Lower leg skin (tissue), 4 donors: ENCODE measurements at places on chromosomes 2 and 18. TPM values are rescaled to one million over a fixed set of nuclear protein-coding genes. Genes with fewer than 3 reads are reported as not detected.

Gene ERICH2
- total RNA-seq: not detected

Gene RTKN
- 71.8 TPM for total RNA-seq

Gene UGT1A8
- not detected for total RNA-seq

Gene RAX
- total RNA-seq: not detected

Gene CPO
- total RNA-seq: not detected

Gene CNDP1
- total RNA-seq: not detected

Gene LOXHD1
- total RNA-seq: not detected

Gene RBKS
- 1.3 TPM for total RNA-seq

GRCh38 chr2:134039912-134040581 lies 213.8 kb upstream of the MGAT5 start:
- no peak for DNase-seq

DNA sequence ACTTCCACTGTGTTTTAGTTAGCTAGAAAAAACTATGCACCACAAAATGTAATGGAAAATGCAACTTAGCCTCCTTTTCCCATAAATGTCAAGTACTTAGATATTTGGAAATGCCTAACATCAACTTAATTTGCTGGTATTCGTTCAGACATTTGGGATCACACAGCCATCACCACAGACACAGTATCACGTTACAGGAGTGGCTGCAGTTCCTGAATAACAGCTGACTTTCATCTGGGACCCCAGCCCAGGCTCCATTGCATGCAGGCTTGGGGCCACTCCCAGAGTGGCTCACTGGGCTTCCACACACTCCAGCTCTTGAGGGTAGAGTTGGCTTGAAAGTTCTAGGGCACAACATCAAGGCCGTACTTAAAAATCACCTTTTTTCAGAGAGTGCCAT lies 9.3 kb downstream of the TMEM182 start:
- DNase-seq: no peak

GRCh38 chr18:79193826-79194225 lies 124.6 kb downstream of the ATP9B start:
- no peak for DNase-seq

DNA sequence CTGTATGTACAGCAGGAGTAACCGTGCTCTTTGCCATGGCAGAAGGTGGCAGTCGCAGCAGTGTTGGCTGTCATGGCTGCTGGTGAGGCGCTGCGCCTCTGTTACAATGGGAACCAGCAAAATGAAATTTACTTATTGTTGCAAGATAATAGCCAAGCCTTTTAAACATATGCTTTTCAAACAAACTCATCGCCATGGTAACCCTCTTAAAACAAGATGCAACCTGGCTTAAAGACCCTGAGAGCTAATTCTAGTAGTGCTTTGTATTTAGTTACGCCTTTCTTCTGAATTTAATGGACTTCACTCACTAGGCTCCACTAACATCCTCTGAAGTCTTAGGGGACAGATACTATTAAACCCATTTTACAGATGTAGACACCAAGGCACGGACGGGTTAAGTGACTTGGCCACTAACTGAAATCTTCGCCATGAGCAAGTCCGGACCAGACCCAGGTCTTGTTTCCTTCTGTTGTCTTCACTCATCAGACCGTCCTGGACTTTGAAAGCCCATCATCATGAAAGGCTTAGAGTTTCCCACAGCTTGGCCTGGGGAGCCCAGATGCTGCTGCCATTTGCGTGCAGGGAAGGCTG lies 111.6 kb upstream of the ODC1 start:
- DNase-seq: peak; percentile 12

DNA sequence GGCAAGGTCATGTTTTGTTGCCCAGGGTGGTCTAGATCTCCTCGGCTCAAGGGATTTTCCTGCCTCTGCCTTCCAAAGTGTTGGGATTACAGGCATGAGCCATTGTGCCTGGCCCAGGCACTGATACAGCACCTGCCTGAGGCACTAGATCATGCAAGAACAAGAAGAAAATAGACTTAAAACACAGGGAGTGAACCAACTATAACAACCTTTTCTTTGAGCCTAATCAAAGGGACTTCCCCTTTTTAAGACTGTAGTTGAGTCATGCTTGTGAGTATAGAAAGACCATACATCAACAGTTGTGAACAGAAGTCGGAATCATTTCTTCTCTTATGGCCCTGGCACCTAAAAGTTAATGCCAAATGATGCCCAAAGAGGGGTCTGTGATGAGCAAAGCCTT lies 47.9 kb upstream of the MAPRE2 start:
- DNase-seq: no peak

DNA sequence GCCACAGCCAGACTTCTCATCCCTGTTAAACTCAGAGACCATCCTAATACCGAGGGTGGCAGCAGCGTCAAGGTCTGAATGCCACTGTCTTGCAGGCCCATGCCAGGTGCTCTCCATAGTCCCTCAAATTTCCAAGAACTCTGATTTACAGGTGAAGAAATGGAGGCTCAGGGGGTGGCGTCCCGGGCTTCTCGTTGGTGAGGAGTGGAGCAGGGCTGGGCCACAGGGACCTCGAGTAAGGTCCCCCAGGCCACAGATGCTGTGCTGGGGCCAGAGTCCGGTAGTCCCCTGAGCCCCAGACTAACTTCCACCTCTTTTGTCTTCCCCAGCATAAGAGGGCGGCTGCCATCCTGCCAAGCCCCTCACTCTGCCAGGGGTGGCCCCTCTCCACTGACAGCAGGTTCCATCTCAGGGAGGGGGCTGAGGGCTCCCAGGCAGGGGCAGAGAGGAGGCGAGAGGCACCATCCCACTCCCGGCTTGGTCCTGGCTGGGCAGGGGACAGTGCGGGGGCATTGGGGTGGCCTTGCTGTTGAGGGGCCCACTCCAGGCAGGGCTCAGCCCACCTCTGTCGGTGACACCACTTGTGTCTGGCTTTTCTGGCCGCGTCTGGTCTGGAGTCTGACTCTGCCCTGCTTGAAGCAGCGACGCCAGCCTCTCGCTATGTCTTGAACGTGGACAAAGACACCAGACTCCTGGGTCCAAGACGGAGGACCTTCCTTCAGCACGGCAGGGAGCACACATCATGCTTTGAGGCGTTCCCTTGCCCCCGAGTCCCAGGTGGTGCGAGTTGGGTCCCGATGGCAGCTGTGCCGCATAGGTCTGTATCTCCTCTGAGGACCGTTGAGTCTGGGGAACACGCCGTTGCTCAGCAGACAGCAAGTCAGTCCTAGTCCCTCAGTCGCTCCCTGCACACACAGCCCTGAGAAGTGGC lies 15.9 kb upstream of the KLHL30 start:
- no peak for DNase-seq

DNA sequence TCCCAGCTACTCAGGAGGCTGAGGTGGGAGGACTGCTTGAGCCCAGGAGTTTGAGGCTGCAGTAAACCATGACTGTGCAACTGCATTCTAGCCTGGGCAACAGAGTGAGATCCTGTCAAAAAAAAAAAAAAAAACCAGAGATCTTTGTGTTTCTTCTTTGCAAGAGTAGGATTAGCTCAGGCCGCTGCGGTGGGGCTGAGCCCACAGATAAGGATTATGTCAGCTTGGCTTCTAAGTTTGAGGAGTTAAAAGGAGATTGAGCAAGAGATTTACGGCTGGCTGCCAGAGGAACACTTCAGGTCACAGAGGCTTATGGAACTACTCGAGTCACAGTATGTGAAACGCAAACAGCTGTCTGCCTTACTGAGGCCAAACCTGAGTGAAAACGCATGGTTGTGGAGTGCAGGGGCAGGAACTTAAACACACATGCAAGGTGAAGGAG lies 146.7 kb upstream of the L3MBTL4 start:
- DNase-seq: no peak

GRCh38 chr2:42996528-42996927 lies 204.1 kb upstream of the HAAO start:
- peak; percentile 46 for DNase-seq

DNA sequence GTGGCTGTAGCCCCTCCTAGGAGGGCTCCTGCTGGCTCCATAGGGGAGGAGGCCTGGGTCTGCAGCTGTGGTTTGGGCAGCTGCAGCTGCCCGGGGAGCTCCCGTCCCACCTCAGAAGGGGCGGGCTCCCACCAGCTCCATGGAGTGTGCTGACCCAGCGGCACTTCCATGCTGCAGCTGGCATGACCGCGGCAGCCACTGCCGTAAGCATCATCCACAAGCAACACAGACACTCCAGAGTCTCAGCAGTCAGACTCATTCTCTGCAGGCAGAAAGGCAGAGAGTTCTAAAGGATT lies 660.1 kb upstream of the RAB6C start:
- DNase-seq: no peak

GRCh38 chr2:85705680-85706039 lies 11.5 kb downstream of the GNLY start:
- peak; percentile 85 for DNase-seq

GRCh38 chr18:48882379-48882778 lies 68.4 kb downstream of the SMAD7 start:
- DNase-seq: no peak

DNA sequence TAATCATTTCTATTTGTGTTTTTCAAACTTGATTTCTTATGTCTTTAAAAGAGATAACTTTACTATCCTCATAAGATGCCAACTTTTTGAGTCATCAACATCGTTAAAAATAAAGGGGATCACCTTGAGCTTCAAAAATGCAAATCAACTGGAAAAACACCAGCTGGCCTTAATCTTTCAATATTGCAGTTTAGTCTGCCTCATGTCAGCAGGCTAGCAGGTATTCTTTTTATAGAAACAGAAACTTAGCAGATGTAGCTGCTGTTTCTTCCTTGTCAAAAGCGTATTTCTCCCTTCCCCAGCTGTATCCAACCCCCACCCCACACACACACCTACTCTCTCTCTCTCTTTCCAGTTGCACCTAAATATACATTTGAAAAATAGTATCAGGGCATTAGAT lies 154.1 kb upstream of the ZNF804A start:
- DNase-seq: no peak

DNA sequence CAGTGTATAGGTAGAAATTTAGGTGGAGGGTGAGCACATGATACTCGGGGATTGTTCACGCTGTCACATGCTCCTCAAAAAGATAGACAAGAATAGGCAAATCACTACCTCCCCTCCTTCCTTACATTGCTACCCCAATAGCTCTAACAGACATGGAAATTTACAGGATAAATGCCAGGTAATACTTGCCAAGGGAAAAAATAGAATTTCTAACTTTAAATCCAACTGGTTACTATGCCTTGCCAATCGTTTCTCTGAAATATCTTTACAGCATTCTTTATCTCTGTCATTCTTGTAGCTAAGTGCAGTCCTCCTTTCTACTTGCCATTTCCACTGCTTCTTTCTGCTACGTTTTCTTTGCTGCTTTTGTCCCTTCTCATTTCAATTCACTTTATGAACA lies 339.8 kb upstream of the ZEB2 start:
- DNase-seq: no peak

DNA sequence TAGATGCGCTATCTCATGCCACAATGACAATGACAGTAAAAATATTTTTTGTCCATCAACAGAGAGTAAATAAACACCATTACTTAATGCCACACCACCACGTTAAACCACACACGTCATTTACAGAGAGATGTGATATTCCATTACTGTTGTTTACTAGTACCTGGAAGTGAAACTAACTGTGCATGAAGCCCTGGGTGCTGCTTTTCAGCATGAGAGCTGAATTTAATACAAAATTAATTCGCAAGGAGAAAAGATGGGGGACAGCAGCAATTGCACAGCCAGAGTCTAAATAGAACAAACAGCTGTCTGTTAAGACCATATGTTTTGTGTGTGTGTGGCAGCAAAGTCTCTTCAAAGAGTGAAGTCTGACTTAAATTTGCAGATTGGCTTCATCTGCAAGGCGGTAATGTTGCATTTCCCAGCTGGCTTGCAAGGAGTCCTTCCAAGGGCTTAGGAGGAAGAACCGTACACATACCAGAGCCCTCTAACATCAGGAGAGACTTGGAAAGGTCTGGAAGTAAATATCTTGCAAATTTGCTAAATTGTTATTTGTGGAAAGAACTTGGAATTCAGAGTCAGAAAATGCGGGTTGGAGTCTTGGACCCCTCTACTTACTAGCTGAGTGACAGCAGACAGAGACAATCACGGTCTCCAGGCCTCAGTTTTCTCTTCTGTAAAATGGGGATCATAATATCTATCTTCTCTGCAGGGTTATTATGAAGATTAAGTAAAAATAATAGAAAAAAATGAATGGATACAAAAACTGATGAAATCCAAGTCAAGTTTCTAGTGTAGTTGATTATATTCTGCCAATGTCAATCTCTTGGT lies 127.6 kb downstream of the ALPK2 start:
- DNase-seq: no peak

- DNase-seq: no peak
Observed at GRCh38 chr2:190420801-190421200, 12.6 kb downstream of the MFSD6 start.

GRCh38 chr18:6221602-6222014 lies 193.1 kb downstream of the L3MBTL4 start:
- no peak for DNase-seq

GRCh38 chr2:220043990-220044335 lies 416.5 kb downstream of the SLC4A3 start:
- DNase-seq: no peak

DNA sequence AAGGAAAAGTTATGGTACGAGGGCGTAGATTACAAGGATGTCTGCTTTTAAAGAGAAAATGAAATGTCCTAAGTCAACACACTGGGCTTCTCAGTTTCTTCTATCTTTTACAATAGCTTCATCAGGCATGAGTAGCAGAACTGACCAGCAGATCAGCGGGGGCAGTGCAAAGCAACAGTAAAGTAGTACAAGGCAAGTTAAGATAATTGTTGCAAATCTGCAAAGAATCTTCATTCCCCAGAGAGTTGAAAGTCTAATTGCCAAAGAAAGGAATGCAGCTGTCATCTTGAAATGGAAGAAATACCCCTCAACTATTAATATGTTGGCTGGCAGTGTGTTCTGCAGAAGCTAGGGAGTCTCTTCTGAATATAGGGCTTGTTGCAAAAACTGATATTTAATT lies 60.2 kb upstream of the SLC39A10 start:
- no peak for DNase-seq

DNA sequence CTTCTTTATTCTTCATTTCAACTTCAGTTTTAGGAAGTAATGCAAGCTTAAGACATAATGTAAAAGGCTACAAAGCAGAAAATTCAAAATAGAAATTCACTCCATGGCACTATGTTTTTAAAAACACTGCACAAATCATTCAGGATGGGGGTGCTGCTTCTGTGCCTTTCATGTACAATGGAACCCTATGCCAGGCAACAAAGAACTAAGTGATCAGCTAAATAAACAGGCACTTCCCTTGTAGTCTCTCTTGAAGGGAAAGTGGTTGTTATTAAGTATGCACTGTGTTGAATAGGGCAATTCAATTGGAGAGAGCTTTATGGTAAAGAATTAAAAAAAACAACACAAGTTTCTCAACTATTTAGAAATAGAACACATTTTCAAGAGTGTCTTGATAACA lies 10.9 kb upstream of the ERBB4 start:
- DNase-seq: no peak
